HFF-Myc (cell line): ENCODE measurements at places on chromosomes 7 and 10.

DNA sequence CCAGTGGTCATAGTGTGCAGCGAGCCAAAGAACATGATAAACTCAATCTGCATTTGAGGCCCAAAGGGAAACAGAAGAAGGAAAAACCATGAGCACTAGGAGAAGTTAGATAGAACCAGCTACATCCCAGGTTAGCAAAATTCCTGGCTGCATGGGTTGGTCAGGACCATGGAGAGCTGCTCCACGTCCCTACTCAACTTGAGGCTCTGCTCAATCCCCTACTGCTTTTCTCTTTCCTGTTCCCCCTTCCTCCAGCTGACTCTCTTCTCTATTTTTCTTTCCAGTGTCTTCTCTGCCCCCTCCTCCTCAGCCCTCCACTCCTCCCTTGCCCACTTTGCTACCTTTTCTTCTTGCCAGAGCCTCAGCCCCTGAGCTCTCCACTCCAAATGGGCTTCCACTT, 21.9 kb upstream of the VSIR start:
- no peak for DNase-seq

DNA sequence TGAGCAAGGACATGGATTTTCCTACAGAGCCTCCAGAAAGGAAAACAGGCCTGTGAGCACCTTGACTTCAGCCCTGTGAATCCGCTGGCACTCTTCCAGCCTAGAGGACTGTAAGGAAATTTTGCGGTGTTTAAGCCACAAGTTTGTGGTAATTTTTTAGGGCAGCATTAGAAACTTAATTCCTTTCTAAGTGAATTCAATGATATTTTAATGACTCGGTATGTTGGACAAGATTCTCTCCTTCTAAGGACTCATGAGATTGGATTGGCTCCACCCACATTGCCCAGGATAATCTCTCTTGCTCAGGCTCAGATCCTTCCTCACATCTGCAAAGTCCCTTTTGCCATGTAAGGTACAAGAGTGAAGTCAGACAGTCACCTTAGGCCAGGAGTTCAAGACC, 4.5 kb downstream of the LYZL2 start:
- DNase-seq: no peak

DNA sequence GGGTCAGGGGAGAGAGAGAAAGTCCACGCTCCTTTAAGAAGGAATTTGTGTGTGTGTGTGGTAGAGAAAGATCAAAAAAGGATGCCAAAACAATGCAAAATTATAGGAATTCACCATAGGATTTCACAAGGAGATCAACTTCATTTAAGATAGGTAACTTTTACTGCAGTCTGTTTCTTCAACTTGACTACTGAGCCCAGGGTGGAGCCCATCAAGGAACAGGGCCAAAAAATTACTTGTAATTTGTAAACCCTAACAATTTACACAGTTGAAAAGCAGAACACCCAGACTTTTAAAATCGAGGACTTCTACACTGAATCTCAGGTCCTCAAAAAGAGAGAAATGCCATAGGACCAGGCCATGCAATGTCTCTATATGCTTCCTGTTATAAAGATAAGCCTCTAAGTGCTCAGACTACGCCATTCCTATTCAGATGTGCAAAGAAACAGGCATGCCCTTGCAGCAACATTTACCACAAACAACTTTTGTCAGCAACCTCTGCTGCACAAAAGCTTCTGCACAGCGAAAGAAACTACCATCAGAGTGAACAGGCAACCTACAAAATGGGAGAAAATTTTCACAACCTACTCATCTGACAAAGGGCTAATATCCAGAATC, 10.6 kb upstream of the GIMAP4 start:
- DNase-seq: no peak

GRCh38 chr7:45921699-45922519, 837 bp upstream of the IGFBP3 start:
- peak; percentile 30 for DNase-seq

GRCh38 chr10:63497321-63497720, 23.9 kb upstream of the REEP3 start:
- DNase-seq: no peak

- peak; percentile 22 for DNase-seq
Observed at GRCh38 chr10:78952686-78953085, 116.1 kb upstream of the ZMIZ1 start.

DNA sequence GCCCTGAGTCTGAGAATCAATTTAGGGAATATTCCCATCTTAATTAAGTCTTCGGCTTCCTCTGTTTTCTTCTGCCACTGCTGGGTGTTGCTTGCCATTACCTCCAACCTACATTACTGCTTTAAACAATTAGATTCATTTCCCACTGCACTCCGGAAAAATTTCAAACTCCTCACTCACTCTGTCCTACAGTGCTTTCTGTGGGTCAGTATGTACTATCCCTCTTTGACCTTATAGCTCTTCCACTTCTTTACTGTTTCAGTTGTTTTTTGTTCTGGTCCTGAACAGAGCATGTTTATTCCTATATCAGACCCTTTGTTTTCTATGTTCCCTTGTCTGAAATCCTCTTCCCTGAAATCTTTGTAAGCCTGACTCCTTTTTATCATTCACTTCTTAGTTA, 160.6 kb downstream of the MAGI2 start:
- no peak for DNase-seq

DNA sequence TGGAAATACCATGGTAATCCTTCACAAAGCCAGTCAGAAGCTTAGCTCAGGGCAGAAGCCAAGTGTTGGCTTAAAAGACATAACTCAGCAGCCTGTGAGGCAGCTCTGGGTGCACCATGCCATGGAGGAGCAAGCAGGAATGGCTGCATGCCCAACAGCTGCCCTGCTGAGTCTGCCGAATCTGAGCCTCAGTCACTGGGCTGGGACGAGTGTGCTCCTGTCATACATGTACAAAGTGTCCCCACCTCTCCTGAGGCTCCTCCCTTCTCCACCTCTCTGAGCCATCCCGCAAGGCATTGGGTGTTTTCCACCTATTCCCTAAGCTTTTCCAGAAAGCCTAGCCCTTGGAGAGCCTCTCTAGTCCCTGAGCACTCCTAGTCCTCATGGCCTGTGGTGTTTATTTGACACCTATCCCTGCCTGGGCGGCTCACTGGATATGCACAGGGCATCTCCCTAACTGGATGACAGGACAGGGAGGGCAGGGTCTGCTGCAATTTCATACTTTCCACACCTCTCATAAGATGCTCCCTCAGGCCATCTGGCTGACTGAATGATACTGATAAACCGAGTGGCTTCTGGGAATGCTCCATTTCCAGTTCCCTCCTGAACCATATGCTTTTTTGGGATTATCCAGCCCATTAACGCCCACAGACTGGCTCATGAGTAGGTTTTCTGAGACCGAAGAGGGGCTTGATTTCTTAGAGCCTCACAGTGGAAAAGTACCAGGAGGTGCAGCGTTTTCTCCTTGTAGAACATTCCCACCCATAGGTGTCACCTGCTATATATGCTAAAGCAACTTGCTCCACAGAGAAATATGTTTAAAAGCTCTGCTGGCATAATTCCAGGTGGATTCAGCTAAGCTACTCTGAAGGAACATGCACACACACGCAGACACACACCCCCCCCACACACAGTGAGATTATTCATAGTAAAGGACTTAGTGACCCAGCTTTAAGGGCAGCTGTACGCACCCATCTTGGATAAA, 199.3 kb downstream of the SNX10 start:
- no peak for DNase-seq

DNA sequence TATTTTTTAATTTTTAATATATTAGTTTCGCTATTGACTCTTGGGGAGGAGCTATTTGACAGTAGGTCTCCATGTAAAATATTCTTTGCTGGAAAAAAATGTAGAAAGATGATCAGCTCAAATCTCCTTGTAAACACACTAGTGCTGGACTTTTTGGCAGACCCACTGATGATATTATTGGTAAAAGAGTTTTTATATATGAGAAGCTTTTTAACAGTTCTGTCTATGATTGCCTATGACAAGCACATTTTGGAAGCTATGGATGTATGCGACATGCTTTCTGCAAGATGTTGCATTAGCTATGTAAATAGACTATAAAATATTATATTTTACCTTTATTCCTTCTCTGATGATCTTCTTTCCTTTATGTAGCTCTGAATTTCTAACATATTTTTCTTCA, 928.5 kb downstream of the DNAJB9 start:
- DNase-seq: no peak

GRCh38 chr7:102888561-102889233, 24.1 kb upstream of the LRRC17 start:
- no peak for DNase-seq
